Left renal cortex interstitium (tissue), 4 donors: ENCODE measurements at places on chromosomes 11 and 22. TPM values are rescaled to one million over a fixed set of nuclear protein-coding genes. Genes with fewer than 3 reads are reported as not detected.

The HBD gene
- polyA plus RNA-seq = 1.2 TPM

The KCNJ11 gene
- polyA plus RNA-seq = 3.0 TPM

The KCNJ4 gene
- polyA plus RNA-seq = 0.36 TPM

The OR8K1 gene
- polyA plus RNA-seq = not detected

The TEF gene
- 19.3 TPM for polyA plus RNA-seq

The SBF2 gene
- 54.8 TPM for polyA plus RNA-seq

The CLTCL1 gene
- 7.5 TPM for polyA plus RNA-seq

The EIF4ENIF1 gene
- polyA plus RNA-seq = 39.0 TPM

The SPDYC gene
- 0.16 TPM for polyA plus RNA-seq

The PYGM gene
- 3.0 TPM for polyA plus RNA-seq

The DEFB108B gene
- polyA plus RNA-seq = not detected

The MPPED2 gene
- polyA plus RNA-seq = 16.2 TPM
